Neural crest cell (in vitro differentiated cells): ENCODE measurements at places on chromosomes 2 and 18.

DNA sequence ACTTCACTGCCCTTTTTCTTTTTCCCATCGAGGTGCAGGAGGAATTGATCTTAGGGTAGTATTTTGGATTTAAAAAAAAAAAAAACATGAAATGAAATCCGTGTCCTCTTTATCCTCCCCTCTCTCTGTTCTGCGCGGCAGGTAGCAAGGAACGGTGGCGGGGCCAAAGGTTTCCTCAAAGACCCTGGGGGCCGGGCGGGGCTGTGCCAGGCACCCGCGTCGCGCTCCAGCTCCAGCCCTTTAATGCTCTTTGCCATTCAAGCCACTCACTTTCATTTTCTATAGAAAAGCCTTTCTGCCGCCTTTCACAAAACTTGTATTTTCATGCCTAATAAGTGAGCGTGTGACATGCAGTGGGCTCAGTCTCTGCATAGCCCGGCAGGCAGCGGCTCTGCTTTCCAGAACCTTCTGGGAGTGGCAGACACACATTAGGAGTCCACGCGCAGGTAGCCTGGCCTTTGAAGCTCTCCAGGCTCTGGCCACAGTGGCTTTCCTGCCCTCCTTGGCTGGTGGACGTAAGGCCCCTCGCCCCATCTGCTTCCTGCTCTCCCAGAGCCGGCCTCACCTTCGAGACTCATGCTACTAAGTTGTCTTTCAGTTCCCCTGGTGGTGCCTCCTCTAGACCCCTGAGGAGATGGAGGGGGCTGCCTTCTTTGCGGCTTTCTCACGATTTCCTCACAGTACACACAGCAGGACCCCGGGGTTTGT lies 41.7 kb downstream of the AGAP1 start:
- DNase-seq, result no peak

- DNase-seq, result no peak
These were observed 11.5 kb downstream of the PGAP1 start for GRCh38 chr2:196914867-196915460.

DNA sequence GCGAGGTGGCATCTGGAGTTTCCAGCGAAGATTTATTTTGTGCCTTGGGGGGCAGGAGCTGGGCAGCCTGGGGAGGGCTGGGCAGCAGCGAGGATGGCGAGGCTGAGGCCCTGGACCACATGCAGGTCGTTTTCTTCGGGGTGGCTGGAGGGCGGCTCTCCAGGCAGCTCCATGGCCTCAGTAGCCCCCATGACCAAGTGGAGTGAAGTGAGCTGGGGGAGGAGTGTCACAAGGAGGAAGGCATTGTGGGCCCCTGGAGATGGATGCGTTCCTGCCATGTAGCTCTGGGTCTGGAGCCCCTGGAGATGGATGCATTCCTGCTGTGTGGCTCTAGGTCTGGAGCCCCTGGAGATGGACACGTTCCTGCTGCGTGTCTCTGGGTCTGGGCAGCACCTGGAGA lies 40.4 kb downstream of the SH3BP4 start:
- DNase-seq, result no peak

- DNase-seq, result no peak
These were observed 55.3 kb downstream of the EDAR start for GRCh38 chr2:108933691-108934117.

DNA sequence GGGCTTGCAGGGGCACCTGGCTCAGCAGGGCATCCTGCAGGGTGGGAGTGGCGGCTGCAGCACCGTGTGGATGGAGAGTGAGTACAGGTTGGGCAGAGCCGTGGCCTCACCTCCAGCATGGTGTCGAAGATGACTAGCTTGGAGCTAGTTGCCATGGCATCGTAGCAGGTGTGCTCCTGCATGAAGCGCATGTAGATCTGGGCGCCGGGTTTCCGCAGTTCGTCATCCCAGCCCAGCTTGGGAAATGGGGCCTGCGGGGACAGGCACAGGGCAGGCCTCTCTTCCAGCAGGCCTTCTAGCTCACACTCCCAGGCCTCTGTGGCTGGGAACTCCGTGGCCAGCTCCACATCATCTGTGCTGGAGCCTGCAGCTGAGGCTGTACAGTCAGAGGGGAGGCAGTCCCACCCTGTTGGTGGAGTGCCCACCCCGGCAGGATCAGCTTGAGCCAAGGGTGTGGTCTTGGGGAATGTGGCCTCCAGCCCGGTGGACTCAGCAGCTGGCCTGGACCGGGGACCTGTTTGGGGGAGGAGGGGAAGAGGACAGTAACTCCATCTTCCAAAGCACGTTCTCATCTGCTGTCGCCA lies 1.6 kb downstream of the PRKAG3 start:
- DNase-seq, result no peak

DNA sequence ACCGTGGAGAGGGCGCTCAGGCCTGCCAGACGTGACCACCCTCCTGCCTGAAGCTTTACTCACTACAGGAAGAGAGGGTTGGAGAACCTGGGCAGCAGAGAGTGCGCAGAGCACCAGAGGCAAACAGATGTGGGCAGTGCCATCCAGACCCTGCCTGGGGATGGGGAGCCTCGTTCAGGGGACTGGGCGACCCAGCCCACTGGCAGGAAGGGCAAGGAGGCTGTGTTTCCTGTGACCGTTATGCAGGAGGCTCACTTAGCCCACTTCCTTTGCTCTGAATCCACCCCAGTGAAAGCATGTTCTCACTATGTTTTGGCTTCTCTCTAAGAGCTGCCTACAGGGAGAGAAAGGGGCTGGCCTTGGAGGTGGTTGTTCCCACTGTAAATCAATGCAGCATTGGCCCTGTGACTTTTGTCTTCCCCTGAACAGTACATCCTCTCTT lies 23.0 kb upstream of the ACKR3 start:
- no peak for DNase-seq

DNA sequence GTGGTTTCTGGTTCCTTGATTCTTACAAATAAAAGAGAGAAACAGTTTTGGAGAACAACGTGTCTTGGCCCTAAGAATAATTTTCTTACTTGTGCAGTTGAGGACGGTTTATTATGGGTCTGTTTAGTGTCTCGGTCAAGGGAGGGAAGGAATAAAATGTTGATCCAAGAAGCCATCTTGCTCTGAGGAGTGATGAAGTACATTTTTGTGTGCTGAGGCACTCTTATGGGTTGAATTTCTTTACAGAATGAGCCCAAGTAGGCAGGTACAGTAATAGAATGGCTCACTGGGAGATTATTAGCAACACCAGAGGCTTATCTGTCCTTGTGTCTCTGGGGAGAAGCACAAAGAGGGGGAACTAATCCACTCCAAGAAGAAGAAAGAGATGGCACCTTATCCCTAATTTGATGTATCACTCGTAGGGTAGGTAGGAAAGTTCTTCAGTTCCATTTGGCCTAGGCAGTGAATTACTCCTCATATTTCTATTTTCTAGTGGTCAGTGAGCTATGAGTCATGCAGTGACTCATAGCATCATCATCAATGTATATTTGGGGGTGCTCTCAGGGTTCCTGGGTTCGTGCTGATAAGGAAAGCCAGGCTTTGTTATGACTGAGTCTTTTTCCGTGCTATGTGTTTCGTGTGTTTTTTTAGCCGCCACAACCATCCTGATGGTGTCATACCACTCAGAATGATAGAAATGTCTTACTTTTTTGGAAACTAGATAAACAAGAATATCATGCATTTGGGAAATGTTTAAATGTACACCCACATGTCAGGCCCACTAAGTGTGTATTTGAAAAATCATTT lies 250.1 kb upstream of the CTAGE1 start:
- DNase-seq, result no peak

DNA sequence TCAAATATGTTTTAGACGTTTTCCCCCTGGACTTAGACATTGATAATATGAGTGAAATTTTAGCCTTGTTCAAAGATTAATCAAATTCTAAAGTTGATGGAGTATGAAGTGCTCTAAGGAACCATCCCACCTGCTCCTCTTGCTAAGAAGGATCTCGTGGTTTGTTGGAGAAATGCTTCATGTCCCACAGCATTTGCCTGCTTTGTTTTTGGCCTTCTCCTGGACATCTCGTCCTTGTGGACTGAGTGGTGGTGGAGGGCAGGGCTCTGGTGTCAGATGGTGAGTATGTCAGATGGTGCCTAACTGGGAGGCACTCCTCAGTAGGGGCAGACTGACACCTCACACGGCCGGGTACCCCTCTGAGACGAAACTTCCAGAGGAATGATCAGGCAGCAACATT lies 39.7 kb upstream of the KCNE4 start:
- no peak for DNase-seq

- no peak for DNase-seq
These were observed 885.7 kb upstream of the KLHL29 start for GRCh38 chr2:22499082-22499839.

DNA sequence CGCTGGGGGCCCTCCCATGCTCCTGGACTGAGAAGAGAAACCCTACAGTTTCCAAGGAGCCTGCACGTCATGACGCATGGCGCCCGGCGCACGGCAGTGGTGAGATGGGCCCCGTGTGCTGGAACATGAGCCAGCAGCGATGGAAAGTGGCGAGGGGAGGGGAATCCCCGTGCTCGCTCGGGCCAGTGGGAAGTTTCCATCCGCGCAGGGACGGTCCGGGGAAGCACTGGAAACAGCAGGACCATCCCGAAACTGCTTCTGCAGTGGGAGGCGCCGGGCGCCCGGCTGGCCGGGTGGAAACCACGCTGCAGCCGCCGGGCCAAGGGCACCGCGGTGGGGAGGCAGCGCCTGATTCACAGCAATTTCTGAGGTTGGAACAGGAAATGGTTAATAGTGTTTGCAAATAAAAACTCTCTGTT lies 4.9 kb upstream of the PDCD1 start:
- no peak for DNase-seq

DNA sequence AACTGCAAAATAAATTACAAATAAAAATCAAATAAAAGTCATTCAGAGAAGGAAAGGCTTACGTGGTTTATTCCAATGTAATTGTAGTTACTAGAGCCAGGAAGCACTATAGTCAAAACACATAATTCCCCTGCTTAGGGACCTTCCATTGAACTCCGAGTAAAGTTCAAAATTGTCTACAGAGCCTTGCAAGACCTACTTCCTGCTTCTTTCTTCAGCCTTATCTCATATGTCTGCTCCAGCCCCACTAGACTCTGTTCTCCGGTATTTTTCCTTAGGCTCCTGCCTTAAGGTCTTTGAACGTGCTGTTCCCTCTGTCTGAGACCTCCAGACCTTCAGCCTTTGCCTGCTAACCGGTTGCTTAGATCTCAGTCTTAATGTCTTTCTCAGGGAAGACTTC lies 104.3 kb downstream of the ARL6IP6 start:
- no peak for DNase-seq

- DNase-seq, result no peak
These were observed 717.7 kb upstream of the FAM98A start for GRCh38 chr2:34316788-34317187.

DNA sequence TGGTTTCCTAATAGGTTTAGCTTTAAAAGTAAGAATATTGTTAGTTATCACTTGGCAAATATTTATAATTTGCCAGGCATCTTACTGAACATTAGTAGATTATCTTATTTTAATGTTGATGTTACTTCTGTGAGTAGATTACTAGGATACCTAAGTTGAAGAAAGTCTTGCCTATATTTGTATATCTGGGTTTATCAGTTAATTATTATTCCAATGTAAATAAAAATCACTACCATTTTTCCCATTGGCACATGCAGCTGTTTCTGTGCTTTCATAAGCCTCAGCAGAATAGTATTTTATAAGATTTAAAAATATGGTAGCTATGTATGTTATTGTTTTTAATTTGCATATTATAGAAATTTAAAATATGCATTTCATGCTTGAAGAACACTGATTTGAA lies 16.3 kb upstream of the TRIM43B start:
- no peak for DNase-seq

- DNase-seq, result no peak
These were observed 2.1 kb upstream of the MAP3K2 start for GRCh38 chr2:127389778-127390435.

- no peak for DNase-seq
These were observed 98.9 kb upstream of the ITGB6 start for GRCh38 chr2:160298960-160299359.

DNA sequence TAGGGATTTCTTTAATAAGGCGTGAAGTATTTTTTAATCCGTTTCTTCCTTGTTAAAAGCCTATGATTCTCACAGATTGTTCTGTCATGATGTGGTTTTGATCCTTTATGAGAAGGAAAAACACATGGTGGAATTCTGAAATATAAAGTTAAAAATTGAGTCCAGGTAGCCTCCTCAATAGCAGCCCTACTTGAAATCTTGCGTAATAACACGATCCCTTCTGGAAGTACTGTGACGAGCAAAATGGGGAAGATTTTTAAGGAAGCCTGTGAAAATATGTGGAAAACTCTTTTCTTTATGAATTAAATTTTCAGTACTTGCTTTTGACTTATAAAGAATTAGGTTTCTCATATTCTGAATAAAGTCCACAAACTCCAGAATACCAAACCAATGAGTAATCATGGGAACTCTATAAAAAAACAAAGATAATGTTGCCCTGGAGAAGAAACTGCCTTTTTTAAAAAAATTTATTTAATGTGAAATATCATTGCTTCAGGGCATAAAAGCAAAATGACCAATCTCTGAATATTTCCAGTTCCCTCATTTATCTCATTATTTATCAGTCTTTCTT lies 476.4 kb upstream of the ZEB2 start:
- no peak for DNase-seq

DNA sequence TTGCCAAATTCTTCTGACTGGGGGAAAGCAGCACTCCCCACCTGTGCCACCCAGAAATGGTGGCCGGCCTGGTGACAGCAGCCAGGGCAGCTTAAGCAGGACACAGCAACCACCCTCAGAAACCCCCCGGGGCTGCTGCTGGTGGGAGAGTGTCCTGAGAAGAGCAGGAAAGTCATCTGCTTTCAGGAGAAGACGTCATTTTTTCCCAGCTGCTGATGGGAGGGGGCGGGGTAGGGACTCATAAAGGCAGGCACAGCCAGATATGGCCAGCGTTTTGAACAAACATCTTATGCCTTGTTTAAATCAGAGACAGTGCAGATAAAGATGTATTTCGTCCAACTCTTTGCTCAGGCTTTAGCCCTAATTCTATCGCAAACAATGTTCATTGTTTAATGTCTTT lies 139.5 kb downstream of the LRRC30 start:
- no peak for DNase-seq

DNA sequence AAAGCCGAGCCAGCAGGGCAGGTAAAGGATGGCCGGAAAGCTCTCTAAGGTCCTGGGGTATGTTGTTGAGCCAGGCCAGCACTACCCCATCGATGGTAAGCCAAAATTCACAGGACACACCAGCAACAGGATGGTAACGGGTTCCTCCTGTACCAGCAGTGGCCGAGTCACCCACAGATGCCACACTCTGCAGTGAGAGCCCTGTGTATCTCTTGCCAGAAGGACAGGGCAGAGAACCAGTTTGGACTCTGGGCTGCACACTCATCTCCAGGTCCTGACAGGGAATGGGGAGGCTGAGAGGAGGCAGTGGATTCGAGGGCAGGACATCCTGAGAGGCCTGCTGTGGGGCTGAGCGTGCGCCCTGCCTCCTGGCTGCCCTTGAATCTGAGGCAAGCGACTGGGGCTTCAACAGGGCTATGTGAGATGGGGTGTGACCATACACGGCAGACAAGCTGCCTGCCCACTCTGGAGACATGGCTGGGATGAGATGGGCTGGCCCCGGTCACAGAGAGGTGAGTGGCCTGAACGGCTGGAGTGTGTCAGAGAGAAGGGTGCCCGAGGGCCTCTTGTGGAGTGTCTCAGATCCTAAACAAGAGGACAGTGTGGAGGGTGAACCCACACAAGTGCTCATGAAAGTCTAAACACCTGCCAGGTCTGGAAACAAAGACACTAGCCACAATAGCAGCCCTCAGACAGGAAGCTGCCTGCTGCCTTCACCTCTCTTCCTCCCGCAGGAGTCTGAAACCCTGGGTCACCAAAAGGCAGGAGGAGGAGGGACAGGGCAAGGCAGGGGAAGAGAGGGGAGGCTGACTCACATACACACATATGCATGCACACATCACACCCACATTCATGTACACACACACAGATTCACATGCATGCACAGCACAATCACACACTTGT lies 182.3 kb downstream of the LOXHD1 start:
- DNase-seq, result no peak
